Psoas muscle (tissue), 8 donors: ENCODE measurements at places on chromosomes 7 and 10.

DNA sequence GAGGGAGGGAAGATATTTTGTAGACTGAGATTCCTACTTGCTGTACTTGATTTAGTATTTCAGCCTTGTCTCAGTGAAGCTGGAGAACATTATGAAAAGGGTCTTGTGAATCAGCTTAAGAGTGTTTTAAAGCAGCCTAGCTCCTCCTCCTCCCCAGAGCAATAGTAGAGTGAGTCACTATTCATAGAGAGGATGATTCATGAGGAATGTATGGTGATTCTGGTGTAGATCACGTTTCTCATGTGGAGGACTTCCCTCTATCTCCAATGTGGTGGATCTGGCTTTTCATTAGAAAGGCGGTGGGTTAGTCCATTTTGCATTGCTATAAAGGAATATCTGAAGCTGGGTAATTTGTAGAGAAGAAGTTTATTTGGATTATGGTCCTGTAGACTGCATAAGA, 340.1 kb upstream of the CHRM2 start:
- DNase-seq: no peak

DNA sequence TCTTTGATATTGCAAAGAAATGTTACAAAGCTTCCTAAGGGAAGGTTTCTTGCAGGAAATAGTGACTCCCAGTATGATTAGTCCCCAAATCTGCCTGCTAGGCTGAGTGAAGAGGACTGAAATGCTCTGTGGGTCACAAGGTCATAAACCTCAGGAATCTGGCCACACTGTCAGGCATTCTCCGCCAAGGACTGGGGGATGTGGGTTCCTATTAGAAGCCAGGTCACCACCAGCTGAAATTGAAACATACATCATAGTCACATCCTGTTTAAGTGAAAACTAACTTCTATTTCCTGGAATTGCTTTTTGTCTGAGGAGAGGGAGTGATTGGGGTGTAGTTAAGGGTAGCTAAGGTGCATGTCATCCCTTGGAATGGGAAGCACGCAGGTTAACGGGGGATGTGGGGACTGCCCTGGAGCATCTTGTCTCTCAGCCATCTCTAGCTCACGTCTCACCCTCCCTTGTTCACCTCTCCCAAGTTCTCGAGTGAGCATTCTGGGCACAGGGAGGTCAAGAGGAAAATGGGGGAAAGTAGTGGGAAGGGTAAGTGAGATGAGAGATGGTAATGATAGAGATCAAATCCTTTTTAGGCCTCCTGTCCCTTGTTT, 12.0 kb upstream of the GSAP start:
- DNase-seq: no peak

DNA sequence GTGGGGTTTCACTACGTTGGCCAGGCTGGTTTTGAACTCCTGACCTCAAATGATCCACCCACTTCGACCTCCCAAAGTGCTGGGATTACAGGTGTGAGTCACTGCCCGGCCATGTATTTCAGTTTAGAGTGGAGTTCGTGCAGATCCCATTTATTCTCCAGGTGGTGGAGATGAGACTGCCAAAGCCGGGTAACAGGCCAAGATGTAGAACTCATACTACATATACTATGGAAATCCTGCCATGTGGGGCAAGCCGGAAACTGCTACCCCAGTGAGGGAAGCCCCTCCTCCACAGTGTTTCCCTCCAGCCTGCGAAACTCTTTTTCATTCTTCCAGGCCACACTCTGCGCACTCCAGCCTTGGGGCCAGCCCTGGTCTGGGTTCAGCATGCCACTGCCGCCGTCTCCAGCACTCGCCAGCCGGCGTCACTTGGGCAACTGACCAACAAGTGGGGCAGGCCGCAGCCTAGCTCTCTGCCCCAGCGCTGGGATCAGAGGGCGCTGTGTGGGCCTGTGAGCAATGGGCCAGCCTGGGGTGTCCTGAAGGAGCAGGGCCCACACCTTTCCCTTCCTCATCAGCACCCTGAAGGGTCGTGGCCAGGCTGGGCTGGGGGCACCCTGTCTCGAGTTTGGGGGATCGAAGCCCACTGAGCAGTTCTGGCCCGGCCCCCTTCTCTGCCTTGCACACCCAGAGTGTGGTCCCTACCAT, 122.0 kb downstream of the TRRAP start:
- DNase-seq: no peak

DNA sequence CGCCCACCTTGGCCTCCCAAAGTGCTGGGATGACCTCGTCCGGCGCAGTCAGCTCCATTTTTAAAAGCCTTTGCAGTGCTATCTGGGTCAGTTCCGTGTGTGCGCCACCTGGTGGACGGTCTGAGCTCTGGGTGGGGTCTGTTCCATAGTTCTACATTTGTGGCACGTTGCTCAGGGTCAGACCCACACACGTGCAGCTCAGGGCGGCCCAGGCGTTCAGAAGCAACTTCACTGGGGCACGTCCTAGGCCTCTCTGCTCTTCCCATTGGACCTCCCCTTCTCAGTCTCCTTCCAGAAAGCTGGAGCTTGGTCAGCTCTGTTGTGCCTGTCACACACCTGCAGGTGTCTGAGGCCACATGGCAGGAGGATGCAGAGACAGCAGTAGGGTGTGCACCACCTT, 137.9 kb downstream of the DNAJB6 start:
- no peak for DNase-seq

- DNase-seq: no peak
Observed at GRCh38 chr7:25832456-25832855, 319.5 kb upstream of the NFE2L3 start.

DNA sequence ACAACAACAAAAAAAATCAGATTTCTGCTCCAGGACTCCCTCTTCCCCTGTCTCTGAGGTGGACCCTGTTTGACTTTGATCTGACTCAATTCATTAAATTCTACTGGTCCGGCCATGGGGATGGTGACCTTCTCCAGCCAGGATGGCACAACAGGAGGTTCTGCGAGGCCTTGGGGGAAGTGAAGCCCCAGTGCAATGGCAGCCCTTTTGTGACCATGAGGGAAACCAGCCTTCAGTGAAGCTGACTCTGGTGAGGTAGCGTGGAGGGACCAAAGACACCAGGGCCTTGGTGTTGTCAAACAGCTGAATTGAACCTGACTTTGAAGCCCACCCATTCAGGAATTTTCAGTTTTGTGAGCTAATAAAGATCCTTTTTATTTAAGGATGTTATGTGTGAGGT, 44.5 kb downstream of the NPTX2 start:
- DNase-seq: no peak

DNA sequence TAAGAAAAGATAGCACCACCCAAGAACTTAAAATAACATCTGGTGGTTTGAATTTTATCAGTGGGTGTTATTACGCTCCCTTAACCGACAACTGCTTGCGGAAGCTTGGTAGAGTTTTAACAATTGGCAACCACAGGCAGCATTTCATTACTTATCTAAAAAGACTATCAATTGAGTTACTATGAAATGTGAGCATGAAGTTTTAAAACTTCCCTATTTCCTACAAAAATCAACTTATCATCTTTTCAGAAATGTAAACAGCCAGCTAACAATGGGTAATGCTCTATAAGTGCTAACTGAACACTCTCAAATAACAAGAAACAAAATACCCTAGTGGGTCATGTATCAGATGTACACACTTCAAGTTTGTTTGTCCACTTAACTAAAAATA, 68.8 kb downstream of the OSBPL3 start:
- DNase-seq: no peak

DNA sequence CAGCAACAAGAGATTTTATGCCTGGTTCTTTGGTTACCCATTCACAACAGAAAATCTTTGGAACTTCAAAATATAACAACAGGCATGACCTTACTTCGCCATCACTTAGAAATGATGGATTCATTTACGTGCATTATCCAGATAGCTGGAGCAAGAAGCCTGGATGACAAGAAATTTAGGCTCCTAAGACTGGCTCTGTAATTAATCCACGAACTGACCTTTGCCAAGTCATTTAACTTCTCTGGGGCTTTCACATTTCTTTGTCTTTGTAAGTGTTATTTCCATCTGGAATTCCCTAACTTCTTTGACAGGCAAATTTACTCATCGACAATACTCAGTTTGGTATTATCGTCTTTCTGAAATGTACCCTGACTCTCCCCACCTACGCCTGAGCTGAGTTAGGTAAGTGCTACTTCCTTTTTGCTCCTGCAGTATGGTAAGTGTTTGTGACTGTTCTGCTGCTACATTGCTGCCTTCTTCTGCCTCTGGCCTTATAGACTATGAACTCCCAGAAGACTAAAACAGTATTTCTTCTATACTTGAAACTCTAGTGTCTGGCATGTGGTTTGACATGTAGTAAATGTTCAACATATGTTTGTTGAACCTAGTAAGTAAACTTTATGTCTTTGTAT, 5.5 kb upstream of the MDFIC start:
- no peak for DNase-seq

- no peak for DNase-seq
Observed at GRCh38 chr7:98177553-98177952, 33.7 kb upstream of the BHLHA15 start.

DNA sequence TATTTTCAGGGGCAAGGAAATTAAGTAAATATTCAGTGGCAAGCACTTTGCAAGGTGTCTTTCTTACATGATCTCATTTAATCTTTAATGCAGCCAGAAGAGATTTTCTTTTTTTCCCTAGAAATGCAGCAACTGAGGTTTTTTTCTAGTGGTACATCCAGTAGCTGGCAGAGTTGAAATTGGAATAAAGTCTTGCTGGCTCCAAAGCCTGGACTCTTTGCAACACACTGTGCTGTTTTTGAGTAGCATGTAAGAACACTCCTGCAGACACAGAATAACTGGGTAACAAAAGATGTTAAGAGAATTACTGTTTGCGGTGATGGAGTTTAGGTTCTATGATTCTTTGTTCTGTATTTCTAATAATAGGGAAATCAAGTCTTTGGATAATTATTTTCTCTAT, 123.6 kb downstream of the PON1 start:
- no peak for DNase-seq

- no peak for DNase-seq
Observed at GRCh38 chr10:127449490-127449889, 99.6 kb upstream of the NPS start.

GRCh38 chr7:106369352-106369751, 84.6 kb upstream of the NAMPT start:
- no peak for DNase-seq

GRCh38 chr7:113768387-113768786, 150.4 kb downstream of the PPP1R3A start:
- DNase-seq: no peak

- DNase-seq: peak; percentile 21
Observed at GRCh38 chr7:131745390-131746248, 189.2 kb upstream of the PODXL start.

DNA sequence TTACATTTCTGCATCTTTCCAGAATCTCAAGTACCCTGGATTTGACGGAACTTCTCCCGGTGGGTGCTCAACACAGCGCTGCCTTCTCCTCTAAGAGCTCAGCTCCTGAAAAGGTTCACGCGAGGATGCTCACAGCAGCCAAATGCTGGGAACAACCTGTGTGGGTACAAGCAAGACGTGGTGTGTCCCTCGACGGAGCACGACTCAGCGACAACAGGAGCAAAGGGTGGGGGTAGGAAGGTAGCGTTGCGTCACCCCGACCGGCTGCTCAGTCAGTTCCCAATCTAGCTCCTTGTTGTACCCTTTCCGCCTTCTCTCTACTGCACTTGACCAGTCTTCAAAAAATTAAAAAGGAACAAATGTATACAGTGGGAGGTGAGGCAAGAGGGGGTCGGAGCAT, 117.3 kb downstream of the PTPRN2 start:
- DNase-seq: no peak

GRCh38 chr10:132891368-132891767, 51.0 kb downstream of the CFAP46 start:
- no peak for DNase-seq

DNA sequence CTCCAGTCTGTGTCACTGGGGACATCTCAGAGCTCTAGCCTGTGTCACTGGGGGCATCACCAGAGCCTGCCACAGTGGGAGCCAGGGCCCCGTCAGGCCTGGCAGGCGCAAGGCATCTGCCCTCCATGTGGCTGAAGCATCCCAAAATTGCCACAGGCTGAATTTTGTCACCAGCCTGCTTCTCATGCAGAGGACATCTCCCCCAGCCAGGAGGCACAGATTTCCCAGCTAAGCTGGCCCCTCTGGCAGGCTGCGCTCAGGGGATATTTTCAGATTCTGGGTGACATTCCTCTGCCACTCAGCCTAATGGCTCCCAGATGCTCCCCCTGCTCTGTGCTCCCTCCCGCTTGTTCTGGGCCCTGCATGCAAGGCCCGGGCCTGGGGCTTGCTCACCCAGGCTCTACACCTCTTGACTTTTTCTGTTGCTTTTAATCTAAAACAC, 64.6 kb downstream of the COL13A1 start:
- DNase-seq: no peak

- DNase-seq: no peak
Observed at GRCh38 chr7:36760856-36761762, 36.8 kb upstream of the AOAH start.

GRCh38 chr7:151315038-151315655, 26.5 kb upstream of the NUB1 start:
- no peak for DNase-seq

DNA sequence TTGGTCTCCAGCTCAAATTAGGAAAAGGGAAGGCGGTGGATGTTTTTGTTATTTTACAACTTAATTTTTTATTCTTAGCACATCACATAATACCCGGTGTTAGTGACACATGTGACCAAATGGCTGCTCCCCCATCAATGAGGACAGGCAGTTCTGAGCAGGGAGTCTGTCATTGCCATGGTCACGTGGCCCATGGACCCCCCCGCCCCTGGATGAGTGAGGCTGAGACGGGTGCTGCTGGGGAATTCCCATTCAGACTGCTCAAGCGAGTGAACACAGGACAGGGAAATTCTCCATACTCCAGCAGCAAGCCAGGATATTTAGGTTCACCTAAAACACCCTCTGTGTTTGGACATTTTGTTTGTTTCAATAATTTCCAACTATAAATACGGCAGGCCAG, 34.7 kb upstream of the SLC35B4 start:
- DNase-seq: no peak

- DNase-seq: no peak
Observed at GRCh38 chr10:133438711-133439273, 14.4 kb upstream of the SPRN start.

DNA sequence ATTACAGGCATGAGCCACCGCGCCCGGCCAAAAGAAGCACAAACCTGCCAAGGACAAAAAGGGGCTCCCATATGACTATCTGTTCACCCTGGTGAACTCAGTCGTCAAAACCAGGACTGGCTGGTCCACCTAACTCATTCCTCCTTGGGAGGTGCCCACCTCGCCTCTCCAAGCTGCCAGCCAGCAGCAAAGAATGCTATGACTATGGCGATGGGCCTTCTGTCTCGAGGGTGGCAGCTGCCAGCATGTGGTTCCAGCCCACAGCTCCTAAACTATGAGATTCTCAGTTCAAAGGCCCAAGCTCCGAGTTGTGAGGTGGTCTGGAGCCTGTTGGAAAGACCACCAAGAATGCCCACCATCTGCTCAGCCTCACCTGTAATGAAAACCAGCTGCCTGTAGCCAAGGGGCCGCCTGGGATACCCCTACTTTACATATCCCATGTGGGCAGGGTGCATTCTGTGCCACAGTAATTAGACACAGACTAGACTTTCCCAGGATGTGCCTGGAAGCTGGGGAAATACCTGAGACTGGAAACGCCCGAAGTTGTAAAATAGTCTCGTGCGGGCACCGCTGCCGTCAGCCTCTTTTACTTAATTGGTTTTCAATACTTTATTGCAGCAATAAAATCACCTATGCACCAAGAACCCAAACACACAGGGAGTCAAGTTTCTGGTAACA, 71.1 kb downstream of the ZRANB1 start:
- peak; percentile 25 for DNase-seq

- DNase-seq: no peak
Observed at GRCh38 chr7:3778345-3778744, 477.3 kb downstream of the SDK1 start.

GRCh38 chr10:76024460-76025123, 593.2 kb downstream of the LRMDA start:
- no peak for DNase-seq
